ENCODE measurements at places on chromosomes 2 and 18.
A peak's percentile ranks its signal among the peaks of the same experiment; 100 is the strongest.

- DNase-seq = no peak
Measured at GRCh38 chr2:3539836-3540235, 18.3 kb downstream of the RNASEH1 start.

DNA sequence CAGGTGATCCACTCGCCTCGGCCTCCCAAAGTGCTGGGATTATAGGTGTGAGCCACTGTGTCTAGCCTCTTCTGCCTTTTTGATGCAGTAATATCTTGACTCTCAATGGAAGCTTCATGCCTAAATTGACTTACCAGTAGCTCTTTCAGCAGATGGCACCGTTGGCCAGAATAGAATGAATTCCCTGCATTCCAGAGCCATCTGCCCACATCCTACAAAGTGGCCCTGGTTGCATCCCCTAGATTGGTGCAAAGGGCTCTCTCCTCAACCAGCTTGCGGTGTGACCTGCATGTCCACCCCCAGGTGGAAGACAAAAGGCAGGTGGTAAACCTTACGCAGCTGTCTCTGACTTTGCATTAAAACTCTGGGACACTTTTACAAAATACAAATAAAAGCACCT lies 4.4 kb upstream of the PARD6G start:
- DNase-seq = no peak

DNA sequence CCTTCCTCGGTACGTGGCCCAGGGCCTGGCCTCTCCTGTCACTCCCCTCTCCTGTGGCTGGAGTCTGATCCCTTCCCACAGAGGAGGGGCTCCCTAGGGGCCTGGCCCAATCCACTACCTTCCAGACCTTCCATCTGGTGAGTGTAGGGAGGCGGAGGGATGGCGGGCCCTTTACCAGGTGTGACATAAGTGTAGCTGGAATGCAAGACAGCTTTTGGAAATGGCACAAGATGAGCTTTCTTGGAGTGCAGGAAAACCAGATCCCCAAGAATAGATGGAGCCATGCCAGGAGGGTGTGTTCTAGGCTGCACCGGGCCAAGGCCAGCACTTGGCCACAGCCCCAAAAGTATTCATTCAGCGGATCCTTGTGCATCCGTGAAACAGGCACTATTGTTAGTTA lies 30.1 kb downstream of the IGFBP5 start:
- no peak for DNase-seq

- no peak for DNase-seq
Measured at GRCh38 chr18:78554944-78555608, 424.5 kb upstream of the SALL3 start.

DNA sequence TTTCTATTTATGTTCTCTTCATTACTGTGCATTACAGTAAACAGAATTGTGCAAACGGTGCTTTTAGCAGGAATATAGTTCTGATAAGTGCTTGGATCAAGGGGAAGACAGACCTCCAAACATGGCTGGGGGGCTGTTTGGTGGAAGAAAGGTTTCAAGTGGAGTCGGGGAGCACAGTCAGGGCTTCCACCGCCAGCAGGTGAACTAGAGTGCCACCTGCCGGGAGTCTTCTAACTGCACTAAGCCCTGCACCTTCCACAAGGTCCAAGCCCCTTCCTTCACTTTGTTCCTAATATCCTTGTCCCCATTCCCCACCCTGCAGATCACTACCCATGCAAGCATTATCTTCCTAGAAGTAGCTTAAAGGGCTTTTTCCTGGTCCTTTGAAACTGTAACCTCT lies 11.1 kb downstream of the ONECUT2 start:
- DNase-seq = no peak

DNA sequence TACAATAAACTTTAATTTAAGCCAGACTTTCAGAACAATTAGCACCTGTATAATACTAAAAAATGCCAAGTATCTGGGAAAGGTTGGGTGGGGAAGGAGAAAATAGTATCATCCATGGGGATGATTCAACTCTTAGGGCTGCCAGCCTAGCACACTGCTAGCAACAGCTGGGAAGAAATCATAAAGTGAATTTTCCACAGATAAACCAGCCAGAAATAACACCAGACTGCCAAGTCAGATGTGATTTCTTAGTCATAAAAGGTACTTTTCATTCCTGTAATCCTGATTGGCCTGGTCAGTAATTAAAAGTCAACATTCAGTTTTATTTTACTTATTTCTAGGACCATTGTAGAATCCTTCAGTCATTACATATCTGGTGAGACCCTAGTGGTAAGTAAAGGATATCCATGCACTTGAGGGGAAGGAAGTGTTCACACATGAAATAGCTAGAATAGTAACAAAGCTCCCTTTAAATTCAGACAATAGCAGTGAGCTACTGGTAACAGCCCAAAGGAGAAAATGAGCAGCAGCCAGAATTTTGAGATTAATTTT lies 59.4 kb downstream of the LIMS1 start:
- DNase-seq = no peak

DNA sequence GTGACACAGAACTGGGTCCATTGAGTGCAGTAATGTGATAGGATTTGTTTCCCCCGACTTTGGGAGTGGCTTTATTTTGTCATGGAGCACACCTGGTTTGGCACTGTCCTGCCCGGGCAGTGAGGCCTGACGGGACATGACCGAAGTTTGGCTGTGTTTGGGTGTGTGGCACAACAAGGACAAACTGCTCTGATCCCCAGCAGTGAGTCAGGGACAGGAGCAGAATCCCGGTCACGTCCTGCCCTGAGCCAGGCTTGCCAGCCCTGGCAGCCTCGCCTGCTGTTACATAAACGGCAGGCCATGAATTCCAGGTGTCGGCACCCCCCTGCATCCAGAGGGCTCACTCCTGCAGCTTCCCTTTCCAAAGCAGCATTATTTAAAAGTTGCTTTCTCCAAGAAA lies 45.7 kb downstream of the IMPA2 start:
- peak; percentile 8 for DNase-seq

- no peak for DNase-seq
Measured at GRCh38 chr2:152411154-152411553, 76.2 kb downstream of the FMNL2 start.

DNA sequence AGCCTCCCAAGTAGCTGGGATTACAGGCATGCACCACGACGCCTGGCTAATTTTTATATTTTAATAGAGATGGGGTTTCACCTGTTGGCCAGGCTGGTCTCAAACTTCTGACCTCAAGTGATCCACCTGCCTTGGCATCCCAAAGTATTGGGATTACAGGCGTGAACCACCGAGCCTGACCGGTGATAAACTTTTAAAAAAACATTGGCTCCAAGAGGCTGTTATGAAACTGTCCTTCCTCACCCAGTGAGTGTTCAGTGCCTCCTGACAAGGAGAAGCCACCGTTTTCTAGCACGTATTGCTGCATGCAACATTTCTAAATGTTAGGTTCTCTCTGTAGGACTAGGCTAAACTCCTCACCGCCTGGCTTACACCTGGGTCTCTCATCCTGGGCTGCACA lies 63.3 kb downstream of the EDAR start:
- no peak for DNase-seq

- no peak for DNase-seq
Measured at GRCh38 chr2:74238879-74239278, 40.5 kb downstream of the MTHFD2 start.

DNA sequence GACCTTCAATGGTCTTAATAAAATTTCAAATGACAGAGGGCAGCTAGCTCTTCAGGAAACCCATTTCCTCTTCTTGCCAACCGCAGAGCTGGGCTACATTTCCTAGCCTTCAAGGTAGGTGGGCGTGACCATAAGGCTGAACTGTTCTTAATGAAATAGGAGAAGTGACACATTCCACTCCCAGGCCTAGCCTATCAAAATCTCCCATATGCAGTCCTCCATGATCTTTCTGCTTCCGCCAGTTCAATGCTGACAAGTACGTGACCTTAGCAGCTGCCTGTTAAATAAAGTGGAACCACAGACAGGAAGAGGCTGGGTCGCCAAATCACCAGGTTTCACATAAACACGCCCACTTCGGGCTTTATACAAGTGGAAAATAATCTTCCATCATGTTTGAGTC lies 13.2 kb downstream of the SERPINE2 start:
- peak; percentile 28 for DNase-seq

DNA sequence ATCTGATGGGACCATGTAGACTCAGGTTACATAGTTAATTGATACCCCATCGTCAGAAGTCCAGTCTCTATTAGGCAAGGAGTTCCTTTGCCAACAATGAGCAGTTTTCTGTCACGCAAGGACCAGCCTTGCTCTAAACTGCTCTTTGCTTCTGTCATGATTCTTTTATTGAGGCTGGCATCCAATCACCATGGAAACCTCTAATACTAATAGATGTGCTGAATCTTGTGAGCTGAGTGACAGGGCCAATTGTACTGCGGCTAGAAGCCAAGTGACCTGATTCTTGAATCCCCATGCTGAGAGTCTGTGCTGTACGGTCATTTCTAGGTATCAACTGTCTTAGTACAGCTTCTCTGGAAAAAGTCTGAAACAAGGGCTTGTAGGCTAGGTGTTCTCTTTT lies 395.6 kb downstream of the RND3 start:
- DNase-seq = no peak

DNA sequence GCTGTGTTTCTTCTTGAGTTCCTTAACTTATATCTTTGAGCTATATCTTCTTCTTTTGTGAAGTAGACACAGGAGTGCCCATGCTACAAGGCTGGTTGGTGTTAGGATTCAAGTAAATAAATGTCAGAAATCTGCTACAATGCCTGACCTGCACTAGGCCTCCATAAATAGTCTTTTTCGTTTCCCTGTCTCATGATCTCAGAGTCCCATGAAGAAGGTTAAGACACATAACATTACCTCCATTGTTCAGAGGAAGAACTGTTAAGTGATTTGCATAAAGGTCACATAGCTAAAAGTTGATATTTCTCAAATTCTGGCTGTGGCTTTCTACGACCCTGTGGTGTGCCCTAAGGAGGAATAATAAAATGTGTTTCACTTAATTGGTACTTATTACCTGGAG lies 228.4 kb downstream of the KCNS3 start:
- no peak for DNase-seq

DNA sequence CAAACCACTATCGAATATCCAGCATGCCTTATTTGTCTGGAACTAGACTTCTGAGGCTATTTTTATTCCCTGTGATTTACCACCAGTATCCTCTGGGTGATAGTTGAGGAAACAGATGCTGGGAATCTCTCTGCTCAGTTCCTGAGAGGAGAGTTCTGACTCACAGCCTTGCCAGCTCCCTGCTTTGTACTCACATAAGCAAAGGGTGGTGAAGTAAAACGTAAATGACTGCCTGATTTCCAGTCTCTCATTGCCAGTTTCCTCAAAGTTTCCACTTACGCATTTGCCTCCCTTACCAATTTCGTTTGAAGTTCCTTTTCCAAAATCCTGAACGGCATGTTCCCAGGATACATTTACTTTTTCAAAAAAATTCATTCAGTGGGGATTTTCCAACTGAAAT lies 69.2 kb upstream of the HNRNPA3 start:
- DNase-seq = no peak

DNA sequence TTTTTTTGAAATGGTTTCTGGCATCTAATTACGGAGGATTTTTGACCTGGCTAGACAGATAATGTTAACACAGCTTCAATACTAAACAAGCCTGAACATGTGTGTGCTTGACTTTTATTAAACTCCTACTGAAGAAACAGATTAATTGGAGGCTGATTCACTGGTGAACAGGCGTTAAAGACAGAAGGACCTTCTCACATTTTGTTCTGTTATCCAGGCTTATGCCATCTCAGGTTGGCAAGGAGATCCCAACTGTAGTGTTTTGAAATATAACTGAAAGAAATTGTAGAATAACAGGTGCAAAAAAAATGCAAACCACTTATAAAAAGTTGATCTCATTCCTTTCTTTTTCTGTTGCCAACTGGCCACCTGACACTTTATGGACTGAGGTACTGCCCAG lies 269.6 kb downstream of the ARHGAP15 start:
- no peak for DNase-seq

DNA sequence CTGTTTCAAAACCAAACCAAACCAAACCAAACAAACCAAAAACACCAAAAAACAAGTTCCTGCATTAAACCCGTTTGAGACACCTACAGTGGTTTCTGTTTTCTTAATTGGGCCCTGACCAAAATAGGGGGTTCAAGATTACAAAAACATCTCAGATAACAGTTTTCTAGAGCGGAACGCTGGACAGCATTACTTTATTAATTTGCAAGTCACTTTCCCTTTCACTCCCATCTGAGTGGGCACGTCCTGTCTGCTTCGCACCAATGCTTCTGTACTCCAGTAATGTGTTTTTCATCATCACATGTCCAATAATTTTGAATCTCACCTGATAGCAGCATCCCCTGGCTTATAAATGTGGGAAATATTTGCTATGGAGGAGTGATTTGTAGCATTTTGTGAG lies 11.7 kb upstream of the MYO1B start:
- no peak for DNase-seq

DNA sequence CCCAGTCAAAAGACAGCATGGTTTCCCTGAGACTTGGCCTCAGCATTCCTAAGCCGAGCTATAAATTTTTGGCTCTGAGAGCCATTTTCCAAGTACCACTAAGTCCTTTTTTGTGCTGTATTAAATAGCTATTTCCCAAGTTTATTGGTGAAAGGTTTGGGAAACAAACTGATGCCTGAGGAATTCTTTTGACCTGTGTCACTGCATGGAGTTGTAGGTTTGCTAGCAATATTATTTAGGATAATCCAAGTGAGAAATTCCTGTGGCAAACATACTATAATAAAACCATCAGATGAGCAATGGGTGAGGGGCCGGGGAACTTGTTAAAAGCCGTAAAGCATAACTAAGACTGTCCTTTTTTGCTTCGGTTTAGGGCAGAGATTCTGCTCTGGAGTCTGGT lies 28.4 kb downstream of the ARHGAP28 start:
- DNase-seq = no peak

DNA sequence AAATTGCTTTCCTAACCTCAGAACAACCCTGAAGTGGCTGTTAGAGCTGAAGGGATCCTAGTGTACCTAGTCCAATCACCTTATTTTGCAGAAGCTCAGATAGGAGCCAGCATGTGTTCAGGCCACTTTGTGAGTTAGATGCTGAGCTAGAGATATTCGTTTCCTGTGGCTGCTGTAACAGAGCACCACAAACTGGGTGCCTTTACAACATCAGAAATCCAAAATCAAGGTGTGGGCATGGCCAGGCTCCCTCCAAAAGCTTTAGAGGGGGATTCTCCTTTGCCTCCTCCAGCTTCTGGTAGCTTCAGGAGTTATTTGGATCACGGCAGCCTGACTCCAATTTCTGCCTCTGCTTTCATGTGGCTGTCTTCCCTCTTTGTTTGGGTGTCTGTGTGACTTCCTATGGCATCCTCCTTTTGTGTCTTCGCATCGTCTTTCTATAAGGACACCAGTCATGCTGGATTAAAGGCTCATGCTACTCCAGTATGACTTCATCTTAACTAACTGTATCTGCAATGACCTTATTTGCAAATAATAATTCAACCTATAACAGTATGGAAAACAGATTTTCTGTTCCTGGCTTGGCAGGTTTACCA lies 86.3 kb upstream of the TGFA start:
- DNase-seq = no peak

GRCh38 chr2:194567661-194568017 lies 1089.4 kb upstream of the SLC39A10 start:
- no peak for DNase-seq

DNA sequence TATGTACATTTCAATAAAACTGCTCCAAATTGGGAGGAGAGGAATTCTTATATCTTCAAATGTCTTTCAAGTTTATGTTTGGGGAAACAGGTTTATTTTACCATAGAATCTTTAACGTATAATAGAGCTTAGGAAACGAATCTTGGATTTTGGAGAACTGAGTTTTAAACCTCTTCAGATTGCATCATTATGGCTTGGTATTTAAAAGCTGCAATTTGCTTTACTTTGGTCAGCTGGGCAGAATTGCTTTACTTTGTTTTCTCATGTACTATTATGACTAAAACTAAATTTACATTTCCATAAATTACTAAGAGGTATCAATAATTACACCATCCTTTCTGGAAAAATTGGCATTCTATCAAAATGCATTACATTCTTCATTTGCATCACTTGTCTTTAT lies 54.6 kb downstream of the BAZ2B start:
- DNase-seq = no peak
